ENCODE measurements at places on chromosomes 12 and 14.

GRCh38 chr12:119151445-119152026 lies 27.2 kb upstream of the HSPB8 start:
- DNase-seq = no peak

- DNase-seq = no peak
These were observed 4.4 kb upstream of the EIF5 start for GRCh38 chr14:103329401-103330347.

DNA sequence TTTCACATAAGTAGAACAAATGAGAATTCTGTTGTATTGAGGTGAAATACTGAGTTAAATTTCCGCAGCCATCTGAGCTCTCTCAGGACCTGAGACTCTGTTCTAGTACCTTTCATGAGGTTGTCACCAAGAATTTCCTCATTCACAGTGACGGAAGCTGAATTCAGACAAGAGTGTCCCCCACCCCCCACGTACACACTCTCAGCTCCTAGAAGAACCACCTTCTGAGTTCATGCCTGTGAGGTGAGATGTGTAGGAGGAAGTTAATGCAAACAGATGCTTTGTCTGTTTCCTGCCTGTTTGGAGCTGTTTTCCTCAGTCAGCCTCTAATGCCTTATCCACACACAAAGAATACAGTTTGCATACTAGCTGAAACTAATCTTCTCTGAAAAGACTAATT lies 18.2 kb downstream of the BICDL1 start:
- DNase-seq = no peak

GRCh38 chr12:94312378-94312777 lies 147.3 kb downstream of the CEP83 start:
- no peak for DNase-seq

DNA sequence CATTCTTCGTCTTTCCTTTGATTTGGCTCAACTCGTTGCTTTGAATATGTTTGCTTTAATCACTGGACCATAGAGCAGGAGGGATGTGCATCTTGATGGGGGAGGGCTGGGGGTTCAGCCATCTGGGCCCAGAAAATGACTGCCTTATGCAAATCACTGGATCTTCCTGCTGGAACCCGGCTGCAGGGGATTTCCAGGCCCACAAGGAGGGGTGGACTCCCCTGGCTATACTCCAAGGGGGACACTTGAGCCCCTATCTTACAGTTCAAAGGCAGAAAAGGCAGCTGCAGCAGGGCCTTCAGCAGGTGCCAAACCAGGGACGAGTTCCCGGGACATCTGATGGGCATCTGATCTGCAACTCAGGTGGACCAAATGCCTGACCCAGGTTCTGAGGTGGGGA lies 122.5 kb downstream of the DICER1 start:
- DNase-seq = no peak

DNA sequence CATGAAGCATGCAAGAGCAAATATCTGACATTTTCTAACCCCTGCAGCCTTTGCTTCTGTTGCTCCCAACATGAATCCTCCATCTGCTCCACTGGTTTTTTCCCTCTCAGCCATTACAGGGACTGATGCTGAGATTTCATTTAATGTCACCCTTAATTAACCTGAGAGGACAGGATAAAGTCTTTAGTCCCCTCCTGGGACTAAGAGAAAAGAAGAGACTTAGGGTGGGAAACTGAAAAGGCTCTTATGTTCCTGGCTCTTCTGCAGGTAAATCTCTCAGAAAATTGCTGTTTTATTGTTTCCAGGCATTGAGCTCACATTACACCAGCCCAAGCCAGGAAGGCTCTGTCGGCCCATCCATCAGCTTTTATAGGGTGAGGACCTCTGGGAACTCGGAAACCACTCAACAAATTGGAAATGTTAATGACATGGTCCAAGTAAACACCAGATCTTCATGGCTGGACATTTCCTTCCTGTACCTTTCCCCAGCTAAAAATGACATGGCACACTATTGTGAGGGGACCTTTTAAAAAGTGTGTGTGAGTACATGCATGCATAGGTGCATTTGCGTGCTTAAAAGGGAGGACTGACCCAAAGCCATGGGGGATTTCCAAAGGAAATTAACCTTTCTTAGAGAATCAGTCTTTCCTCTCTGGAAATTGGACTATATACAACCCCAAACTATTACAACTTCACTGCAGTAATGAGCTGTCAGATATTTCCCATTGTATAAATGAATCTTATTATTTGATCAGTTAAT lies 408.1 kb upstream of the TMTC1 start:
- DNase-seq = no peak

DNA sequence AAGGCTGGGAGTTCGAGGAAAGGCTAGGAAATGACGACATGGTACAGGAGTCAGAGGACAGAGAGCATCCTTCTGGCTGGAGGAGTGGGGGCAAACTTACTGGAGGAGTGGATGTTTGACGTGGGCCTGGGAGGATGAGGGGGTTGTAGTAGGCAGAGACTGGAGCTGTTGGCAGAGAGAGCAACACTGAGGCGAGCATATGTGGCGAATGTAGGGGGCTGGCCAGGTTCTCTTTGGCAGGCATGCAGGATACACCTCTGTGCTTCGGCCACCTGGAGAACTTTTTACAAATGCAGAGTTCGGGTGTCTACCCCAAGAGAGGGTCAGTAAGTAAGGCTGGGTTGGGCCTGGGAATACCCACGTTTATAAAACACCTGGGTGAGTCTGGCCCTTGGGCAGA lies 385.7 kb downstream of the FUT8 start:
- DNase-seq = no peak

GRCh38 chr12:55726971-55727370 lies 1.8 kb downstream of the CD63 start:
- no peak for DNase-seq

DNA sequence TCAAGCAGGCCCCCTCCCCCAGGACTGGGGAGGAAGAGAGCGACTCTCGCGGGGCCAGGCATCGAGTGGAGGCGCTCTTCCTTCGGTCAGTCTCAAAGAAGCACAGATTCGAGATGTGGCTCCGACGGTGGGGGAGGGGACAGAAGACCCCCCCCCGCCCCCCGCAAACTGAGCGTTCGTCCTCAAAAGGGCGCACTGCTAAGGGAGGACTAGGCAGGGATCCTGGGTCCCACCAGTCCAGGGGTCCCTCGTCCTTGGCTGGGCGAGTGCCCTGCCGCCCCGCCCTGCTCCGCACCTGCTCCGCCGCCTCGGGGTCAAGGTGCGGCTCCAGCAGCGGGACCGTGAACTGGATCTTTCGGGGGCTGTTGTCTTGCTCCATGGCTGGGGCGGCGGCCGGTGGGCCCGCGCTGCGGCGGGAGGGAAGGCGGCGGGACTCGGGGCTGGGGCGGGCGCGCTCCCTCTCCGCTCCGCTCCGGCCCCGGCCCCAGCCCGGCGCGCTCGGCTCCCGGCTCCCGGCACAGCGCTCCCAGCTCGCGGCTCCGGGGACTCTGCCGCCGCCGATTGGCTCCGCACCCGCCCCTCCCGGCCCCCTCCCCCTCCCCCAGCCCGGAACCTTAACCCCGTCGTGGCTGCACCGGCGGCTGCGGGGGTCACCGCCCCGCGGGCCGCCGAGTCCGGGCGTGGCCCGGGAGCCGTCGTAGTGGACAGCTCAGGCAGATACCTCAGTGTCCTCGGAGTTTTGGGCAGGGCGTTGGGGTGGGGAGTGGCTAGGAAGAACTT lies at the start of gene PPP1R1A:
Gene PPP1R1A (minus strand): TSS at position 550 of the 780 bp plus-strand sequence. CDS start 171 bp downstream, at position 379.
- DNase-seq = no peak

- DNase-seq = no peak
These were observed 762.9 kb downstream of the C12orf50 start for GRCh38 chr12:87266305-87266704.

DNA sequence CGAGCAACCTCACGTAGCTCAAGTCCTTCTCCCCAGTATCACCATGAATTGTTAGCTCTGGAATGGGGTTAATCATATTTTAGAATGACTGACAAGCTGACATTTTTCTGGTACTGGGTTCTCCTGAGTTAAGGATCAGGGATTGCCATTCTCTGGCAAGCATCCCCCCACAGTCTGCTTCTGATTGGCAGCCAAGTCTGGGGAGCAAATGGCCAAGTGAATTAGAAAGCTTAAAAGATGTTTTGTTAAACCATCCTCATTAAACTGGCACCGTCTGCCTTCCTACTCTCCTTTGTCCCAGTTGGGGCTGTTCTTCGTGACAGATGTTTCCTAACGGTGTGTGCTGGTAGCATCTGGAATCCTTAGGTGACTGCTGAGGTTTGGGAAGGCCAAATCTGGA lies 17.2 kb upstream of the CISTR start:
- no peak for DNase-seq

DNA sequence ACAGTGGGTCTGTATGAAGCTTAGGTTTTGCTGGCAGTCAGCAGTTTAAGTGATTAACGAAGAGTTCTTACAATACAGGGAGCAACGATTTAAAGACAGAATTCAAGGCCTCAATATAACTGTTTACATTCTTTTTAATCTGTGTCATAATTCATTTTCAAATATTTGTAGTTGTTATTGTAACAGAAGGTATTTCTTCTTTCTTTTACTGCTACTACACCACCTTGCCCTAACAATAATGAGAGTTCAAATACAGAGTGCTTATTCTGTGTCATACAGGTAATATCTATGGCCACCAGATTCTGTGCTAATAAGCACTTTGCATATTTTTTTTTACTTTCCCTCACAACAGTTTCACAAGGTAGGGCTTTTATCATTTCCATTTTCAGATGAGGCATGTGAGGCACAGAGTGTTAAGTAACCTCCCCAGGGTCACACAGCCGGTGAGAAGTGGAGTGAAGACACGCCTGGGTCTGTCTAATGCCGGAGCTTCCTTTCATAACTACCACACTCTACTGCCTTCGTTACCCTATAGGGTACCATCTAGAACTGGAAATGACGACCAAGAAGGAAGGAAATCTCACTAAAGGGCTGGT lies 81.9 kb downstream of the PELI2 start:
- DNase-seq = no peak

- no peak for DNase-seq
These were observed 350.5 kb upstream of the TMTC1 start for GRCh38 chr12:30134229-30134628.

DNA sequence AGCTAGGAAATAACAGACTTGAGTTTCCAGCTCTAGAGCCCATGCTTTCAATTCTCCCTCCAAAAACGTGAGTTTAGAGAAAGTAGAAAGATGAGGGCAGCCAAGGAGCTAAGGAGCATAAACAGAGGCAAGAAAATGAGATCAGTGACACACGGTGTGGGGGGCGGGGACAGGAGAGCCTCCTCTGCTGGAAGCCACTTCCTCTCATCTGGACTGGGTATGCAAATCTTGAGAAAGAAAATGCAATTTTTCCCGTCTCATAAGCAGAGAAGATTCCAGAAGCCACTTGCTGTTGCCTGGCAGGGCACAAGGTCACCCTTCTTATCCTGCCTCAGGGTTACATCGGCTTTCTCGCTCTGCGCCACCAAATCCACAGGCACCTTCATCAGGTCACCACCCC lies 6.0 kb downstream of the OR10P1 start:
- no peak for DNase-seq

GRCh38 chr14:93970585-93970964 lies 5.8 kb downstream of the ASB2 start:
- DNase-seq = no peak

DNA sequence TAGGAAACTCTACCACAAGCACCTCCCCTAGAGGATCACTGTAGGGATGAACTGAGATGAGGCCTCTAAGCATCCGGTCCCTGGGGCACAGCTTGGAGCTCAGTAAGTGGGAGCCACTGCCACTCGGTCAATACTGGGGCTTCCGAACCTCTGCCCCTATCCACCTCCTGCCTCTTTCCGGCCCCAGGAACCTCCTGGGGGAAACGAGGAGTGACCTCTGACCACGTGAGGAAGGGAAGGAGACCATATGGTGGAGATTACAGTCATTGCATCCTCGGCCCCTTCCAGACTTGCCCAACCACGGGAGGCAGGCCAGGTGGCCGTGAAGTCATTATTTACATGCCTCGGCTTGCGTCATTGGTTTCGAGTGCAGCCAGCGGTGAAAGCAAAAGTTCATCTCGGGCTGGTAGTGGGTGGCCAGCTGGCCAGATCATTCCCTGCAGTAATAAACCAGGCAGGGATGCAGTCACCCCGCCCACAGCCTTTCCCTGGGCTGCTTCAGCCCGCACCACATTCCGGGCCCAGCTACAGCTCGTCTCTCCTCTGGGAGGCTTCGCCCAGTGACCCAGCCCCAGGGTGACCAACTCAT lies 65.4 kb downstream of the C14orf132 start:
- no peak for DNase-seq

DNA sequence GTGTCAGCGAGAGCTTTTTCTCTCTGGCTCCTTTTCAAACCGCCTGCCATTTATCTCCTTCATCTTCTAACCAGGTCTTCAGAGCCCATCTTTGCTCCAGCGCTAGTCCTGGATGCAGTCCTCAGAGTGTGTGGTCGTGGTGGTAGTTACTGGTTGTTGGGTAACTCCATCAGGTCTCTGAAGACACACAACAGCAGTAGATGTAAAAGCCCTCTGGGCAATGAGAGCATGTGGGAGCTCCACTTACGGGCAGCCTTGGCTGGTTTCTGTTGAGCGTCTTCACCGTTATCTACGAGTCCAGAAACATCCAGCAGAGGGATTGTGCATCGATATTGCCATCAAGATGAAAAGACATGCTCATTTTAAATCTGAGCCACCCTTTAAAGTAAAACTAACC lies 61.2 kb downstream of the FBXL14 start:
- DNase-seq = no peak

DNA sequence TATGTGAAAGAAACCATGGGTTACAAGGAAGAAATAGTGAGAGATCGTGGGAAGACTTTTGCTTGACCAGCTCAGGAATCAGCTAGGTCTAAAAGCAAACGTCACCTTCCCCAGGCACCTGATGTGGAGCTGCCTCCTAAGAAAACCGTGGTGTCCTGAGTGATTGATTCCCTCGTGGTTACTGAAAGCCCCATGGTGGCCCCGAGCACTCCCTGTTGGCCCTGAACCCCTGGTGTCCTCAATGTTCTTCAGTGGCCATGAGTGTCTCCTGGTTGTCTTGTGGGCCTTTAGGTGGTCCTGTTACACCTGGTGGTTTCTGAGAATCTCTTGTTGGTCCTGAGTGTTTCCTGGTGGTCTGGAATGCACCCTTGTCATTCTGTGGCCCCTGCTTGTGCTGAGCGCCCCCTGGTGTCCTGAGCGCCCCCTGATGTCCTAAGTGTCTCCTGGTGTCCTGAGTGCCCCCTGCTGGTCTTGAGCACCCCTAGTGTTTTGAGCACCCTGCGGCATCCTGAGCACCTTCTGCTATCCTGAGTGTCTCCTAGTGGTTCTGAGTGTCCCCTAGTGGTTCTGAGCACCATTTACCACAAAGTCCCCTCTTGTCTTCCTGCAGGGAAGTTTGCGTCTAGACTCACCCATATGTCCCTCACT lies 518.7 kb downstream of the TMEM121 start:
- DNase-seq = no peak

DNA sequence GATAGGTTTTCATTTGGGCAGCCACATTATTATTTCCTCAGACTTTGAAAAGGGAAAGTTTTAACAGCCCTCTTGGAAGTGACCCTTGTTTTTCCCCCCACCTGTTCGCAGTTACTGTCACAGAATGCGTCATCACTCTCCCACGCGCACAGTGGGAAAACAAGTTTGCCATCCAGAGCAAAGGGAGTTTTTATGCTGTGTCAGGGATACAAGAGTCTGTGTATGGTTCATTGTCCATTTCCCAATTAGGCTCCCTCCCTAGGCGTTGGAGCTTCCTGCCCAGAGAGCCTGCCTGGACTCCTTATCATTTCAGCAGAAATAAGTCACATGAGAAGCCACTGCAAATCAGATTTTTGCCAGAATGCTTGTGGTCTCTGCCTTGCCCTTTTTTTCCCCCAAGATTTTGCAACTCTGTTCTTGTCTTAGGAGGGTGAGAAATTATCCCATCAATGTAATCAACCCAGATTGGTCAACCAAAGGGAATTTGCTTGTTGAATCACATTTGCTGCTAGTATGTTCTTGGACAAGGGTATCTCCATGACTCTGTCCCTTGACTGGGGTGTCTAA lies 104.1 kb downstream of the IGF1 start:
- no peak for DNase-seq

GRCh38 chr14:66746316-66747006 lies 238.5 kb downstream of the GPHN start:
- DNase-seq = no peak

Data from prostate gland (tissue), 2 donors.